ENCODE measurements at places on chromosomes 2 and 18.
A peak's percentile ranks its signal among the peaks of the same experiment; 100 is the strongest.

DNA sequence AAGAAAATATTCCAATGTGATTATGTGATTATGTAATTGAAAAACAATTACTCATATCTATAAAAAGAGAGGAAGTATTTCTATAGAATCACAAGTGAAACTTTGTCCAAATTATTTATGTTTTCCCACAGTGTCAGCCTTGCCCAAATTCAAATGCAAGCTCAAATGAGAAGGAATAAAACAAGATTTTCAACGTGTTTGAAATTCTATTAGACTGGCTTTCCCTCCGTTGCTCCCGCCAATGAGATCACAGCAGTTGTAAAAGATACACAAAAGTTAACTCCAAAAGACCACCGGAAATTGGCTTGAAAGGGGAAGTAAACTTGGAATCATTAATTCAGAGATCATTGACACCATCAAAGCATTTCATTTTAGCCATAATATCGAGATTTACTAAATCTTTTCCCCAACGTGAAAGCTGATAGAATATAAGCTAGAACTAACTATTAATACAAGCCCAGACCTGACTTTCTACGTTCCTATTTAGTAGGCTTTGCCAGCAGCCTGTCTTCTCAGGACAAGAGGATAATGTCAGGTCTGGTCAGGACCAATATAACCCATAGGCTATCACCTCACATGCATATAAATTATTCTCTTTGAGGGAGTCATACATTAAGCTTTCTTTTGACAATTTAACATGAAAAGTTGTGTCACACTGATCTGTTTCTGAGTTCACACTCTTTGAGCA lies 222.6 kb upstream of the CHAC2 start:
- DNase-seq, result no peak

DNA sequence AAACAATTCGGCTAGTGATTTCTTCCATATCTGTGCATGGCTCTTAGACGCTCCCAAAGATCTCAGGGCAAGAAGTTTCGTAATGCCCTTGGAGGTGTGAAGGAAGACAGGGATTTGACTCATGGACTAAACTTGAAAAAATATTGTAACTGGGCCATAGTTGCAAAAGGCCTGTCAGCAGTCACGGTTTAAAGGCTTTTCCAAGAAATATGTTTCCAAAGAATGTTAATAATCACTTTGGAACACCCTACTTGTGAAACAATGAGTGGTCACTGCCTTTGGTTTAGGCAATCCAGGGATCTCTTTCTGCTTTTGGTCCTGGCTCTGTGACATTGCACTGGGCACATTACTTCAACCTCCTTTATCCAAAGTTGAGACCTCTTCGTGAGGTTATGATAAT lies 102.5 kb upstream of the RASGRP3 start:
- DNase-seq, result no peak

DNA sequence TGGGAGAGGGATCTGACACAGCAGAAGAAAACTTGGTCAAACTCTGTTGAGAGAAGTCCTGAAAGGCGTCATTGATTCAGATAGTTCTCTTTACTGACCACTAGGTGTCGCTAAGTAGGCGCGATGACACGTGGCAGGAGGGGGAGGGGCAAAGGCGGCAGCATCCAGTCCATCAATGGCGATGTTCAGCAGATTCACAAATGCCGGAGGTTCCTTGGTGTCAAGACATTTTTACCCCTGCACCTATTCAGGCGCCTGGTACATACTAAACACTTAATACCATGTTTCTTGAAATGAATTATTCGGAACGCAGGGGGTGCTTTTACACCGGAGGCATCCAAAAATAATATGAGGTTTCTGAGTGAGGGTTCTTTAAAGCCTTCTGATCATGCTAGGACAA lies 3.0 kb upstream of the PLEK start:
- DNase-seq, result peak; percentile 78

DNA sequence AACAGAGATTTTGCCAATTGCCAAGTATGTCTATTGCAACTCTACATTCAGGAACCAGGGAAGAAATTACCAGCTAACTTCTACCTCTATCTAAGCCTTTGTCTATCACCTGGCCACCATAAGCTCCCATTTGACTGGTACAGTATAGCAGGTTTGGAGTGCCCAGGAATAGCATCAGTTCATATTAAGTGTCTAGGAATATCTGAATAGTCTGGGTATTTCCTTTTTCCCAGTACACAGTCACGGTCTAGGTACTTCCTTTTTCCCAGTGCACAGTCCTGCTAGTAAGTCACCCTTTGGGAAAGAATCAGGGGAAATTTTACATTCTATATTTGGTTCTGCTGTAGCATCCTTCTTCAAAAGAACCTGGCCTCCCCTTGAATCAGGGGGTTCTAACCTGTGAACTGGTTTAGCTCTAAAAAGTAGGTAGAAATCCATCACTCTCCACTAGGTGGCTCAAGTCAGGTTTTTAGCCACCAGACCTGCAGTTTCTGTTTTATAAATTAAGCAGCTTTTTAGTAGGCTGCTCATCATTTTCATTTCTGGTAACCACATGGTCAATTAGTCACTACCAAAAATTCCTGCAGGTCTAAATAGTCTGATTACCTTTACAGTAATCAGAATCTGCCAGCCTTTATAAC lies 49.3 kb upstream of the DNAJC10 start:
- no peak for DNase-seq

DNA sequence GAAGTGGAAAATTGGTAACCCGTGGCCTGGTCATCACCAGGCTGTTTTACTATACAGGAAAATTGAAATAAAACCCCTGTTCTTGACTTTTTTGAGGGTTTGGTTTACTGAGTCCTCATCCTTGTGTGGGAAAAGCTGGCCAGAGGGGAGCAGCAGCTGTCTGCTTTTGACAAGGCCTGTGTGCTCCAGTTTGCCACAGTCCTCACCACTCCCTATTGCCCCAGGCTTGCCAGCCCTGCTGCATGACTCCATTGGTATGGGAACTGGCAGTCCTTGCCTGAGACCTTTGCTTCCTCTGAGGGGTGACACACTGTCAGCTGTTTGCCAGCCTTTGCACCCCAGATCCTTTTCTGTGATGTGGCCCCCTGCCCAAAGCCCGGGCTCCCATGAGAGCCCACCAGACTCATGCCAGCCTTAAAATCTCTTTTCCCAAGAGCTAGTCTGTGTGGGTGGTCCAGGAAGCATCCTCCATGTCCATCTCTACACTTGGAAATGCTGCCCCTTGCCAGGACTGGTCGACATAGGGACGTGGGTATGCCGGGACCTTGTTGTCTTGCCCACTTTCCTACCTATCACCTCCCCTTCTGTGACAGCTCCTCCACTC lies 39.0 kb downstream of the GLI2 start:
- DNase-seq, result no peak

- DNase-seq, result no peak
Measured at GRCh38 chr2:136236019-136236418, 118.1 kb upstream of the CXCR4 start.

GRCh38 chr2:109450574-109451273 lies 163.0 kb downstream of the SEPTIN10 start:
- no peak for DNase-seq

DNA sequence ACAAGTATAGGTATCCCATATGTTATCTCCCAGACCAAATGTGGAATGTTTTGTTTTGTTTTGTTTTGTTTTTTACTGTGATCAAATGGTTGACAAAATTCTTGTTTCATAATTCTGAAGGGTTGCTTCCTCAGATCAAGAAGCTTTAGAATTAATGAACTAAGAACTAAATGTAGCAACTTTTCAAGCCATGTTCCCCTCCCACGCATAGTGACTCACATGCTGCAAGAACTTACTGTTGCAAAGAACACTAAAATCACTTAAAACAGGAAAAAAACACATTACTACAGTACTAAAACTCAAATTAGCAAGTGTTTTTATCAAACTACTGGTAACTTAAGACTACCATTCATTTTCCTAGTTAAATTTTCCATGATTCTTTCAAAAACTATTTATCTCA lies 30.6 kb downstream of the HNRNPLL start:
- peak; percentile 39 for DNase-seq

GRCh38 chr2:54699665-54700064 lies 23.8 kb upstream of the EML6 start:
- DNase-seq, result no peak

DNA sequence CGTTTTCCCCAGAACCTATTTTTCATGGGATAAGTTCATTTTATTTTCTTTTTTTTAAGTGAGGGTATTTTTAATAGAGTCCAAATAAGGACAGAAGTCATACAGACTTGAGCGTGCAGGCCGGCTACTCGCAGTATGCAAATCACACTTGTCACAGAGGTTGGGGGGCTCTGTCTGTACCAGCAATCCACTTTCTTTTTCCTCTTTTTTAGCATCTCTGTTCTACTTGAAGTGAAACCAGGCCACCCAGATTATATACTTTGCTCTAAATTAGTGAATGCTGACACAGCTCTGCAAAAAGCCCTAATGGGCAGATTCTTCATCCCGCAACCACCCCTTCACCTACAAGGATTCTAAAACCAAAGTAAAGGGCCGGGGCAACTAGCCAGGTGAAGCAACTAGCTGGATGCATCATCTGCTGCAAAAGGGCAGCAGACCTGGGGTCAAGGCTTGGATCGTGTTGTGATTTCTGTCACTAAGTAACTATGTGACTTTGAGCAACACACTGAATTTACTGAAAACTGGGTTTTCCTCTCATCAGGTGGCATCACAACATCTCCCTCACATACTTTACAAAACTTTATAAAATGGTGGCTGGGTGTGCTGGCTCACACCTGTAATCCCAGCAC lies 18.4 kb downstream of the KDSR start:
- no peak for DNase-seq

DNA sequence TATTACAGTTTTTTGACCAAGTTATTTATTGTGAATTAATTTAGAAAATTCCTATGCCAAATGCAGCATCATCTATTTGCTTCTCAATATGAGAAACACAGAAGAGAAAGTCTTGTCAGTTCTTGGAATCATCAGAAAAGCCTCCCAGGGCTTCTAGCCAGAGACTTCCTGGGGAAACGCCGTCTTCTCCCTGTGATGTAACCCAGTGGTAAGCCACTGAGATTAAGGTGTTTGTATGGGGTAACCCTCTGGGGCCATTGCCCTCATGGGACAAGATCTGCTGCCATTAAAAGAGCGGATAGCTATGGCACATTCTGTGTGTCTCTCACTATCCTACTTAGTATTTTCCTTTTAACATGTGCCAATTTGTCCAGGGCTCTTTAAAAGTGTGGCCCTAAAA lies 28.0 kb downstream of the ANKRD29 start:
- no peak for DNase-seq

DNA sequence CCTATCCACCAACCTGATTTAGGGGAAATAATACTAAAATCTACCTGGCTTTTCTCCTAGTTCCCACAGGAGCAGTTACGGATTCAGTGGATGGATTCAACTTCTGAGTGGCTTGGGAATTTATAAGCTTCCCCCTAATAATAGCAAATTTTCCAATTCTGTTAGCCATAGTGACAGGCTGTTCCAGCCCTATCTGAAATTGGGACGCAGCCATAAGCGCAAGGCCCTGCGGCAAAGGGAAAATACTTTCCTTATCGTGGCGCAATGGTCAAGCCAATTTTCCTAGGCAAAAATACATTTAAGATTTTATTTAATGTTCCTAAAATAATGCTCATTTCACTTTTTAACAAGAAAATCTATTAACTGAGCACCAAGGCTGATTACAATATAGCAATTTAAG lies 49.7 kb downstream of the CDH2 start:
- no peak for DNase-seq

GRCh38 chr2:47422560-47422959 lies 19.6 kb downstream of the MSH2 start:
- DNase-seq, result no peak

DNA sequence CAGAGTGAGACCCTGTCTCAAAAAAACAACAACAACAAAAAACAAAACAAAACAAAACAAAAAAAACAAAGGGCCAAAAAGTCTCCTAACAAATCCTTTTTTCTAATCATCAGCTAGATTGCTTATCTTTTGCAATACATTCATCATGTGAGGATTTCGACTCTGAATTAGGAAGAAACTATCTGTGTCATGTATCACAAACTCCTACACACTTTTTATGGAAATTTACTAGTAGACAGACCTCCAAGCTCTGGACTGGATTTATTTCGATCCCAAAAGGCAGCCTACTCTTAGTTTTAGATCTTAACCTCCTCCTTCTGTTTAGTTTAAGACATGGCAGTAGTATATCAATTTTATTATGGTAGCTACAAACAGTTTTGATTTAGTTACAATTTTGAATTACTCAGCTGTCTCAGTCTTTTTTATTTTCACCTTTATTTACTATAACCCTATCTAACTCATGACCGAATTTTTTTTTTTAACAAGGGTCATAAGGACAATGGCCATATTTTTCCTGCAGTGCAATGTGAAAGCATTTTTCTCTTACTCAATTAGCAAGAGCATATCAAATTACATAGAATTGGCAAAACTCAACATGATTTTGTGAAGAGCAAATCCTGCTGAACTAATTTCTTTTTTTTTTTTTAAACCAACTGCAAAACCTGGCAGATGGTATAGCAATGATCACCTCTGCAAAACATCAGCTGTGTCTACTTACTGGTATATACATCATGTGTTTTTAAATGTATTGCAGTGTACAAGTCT lies 10.7 kb upstream of the CCDC88A start:
- no peak for DNase-seq

- peak; percentile 100 for DNase-seq
Measured at GRCh38 chr2:38750891-38751595, at the start of gene SRSF7. SRSF7 (minus strand) TSS chr2:38751361; CDS start chr2:38751256, 105 bp downstream.

- no peak for DNase-seq
Measured at GRCh38 chr2:192091476-192091875, 103.3 kb downstream of the TMEFF2 start.

DNA sequence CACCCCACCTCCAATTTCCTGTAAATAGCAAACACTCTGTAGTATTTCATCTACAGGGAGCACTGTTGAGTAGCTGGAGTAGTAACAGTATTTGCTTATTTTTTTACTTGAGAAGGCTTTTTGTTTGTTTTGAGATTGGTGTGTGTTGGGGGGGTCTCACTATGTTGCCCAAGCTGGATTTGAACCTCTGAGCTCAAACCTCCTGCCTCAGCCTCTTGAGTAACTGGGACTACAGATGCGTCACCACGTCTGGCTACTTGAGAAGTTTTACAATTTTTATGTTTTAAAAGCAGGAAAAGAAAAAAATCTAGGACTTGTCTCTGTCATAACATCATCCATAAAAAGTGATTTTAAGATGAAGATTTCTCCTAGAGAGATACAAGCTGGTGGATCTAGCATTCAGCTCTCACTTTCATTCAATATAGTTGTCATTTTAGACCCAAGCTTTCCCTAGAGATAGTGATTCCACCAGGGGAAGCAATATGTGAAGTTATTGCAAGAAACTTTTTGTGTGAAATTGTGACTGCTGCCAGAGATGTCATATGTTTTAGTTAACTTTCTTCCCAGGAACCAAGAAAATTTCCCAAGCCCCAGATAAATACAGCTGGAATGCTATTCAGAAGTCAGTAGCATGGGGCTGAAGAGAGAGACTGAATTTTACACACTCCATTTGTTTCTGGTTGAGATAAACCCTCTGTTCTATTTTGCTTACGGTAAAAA lies 60.2 kb upstream of the MAP4K3 start:
- no peak for DNase-seq

Measured in stimulated activated CD4-positive, alpha-beta T cell treated with anti-CD3 and anti-CD28 coated beads, Interleukin-1b, Interleukin-23, amount 100 ng/mL, for 4 hours (primary cell).